Foreskin fibroblast (primary cell): ENCODE measurements at places on chromosomes 4 and X.

DNA sequence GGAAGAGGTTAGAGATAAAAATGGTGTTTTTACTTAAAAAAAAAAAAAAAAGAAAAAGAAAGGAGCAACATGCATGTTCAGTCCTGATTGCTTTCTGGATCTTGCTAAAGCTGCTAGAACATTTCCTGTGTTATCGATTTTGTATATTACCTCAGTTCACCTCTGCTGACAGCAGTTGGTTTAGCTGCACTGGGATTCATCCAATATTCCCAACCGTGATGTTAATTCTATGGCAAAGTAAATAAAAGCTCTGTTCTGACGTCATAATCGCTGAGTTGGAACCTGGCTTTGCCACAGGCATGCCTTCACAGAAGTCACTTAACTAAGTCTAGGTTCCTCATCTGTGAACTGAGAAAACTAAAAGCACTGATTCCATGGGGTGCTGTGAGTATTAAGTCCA is 90.7 kb upstream of the SORBS2 start:
- no peak for DNase-seq

- no peak for DNase-seq
These were observed 36.9 kb upstream of the ADGRA3 start for GRCh38 chr4:22552812-22553211.

- DNase-seq: peak; percentile 82
These were observed 578 bp downstream of the DCUN1D4 start for GRCh38 chr4:51843309-51844152.

GRCh38 chr4:174275101-174275500 is 8.4 kb downstream of the FBXO8 start:
- no peak for DNase-seq

DNA sequence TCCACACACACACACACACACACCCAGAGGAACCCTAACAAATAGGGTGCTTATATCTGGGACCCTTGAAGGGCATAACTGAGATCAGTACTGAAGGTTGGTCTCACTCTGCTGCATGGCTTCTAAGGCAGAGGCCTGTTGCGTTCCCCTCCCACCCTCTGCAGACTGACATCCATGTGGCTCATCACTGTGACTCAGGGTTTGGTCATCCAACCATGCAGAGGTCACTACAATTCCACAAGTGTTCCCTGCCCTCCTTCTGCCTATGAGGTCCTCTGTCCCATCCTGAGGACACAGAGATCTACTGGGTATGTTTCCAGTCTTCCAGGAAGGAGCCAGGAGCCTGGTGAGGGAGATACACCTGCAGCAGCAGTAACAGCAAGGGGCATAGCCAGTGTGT is 55.8 kb downstream of the XAGE2 start:
- DNase-seq: peak; percentile 83

DNA sequence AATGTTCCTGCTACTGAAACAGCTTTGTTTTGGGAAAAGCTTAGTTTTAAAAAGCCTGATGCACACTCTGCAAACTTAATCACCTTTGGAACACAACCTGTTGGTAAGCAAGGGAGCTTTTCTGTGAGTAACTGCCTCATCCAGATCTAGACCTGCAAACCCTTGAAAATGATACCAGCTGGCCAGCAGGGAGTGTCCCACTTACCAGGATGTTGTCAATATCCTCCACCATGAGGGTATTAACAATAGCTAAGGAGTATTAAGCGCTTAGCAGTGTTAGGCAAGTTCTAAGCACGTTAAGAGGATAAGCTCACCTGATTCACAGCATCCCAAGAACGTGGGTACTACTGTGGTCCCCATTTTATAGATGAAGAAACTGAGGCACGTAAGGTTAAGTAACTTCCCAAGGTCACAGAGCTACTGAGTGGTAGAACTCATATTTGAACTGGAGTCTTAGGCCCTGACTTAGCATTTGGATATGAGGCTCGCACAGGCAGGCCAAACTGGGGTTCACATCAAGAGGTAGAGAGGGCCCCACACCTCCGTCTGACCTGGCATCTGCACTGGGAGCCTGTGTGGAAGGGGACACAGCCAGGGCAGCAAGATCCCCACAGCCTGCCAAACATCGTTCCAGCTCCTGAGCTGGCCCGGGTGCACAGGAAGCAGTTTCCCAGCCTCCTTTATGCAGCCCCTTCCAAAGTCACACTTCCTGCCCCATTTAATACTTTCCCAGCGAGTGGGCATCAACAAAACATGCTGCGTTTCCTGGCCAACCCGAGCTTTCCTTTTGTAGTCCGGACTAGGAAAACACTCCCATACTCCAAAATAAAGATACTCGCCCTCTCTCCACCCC is 32.7 kb downstream of the IRF2 start:
- peak; percentile 44 for DNase-seq

- peak; percentile 47 for DNase-seq
These were observed 54.5 kb downstream of the LDB2 start for GRCh38 chr4:16843831-16844508.

- no peak for DNase-seq
These were observed 18.4 kb upstream of the ARMCX5 start for GRCh38 chrX:102580891-102581290.

DNA sequence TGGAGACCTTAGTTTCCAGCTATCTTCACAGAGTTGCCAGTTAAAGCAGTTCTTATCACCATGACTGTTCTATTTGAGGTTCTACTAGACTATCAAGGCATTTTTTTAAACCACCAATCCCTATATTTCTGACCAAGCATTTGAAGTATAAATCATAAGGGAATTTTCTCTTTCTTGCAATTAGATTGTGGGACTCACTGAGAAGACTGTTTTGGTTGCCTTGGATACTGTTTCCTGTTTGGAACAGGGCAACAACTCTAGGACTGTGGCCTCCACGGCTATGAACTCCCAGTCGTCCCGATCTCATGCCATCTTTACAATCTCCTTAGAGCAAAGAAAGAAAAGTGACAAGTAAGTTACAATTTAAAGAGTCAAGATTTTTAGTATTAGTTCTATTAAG is 11.8 kb downstream of the KIF4A start:
- no peak for DNase-seq

DNA sequence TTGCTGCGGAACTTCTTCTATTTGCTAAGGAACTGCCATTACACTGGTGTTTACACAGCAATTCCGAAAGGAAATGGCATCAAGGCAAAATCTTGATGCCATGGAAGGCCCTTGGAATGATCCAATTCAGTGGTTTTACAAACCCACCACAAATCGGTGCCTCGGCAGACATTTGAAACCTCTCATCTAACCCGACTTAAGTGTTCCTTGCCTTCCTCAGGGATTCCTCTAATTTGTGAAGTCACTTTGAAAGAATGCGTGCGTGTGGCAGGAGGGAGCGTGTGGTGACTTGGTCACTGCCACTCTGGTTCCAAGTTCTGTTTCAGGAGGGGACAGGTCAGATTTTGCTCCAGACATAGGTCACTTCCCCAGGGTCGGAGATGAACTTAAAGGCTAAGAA is 4.8 kb downstream of the NOP14 start:
- no peak for DNase-seq

DNA sequence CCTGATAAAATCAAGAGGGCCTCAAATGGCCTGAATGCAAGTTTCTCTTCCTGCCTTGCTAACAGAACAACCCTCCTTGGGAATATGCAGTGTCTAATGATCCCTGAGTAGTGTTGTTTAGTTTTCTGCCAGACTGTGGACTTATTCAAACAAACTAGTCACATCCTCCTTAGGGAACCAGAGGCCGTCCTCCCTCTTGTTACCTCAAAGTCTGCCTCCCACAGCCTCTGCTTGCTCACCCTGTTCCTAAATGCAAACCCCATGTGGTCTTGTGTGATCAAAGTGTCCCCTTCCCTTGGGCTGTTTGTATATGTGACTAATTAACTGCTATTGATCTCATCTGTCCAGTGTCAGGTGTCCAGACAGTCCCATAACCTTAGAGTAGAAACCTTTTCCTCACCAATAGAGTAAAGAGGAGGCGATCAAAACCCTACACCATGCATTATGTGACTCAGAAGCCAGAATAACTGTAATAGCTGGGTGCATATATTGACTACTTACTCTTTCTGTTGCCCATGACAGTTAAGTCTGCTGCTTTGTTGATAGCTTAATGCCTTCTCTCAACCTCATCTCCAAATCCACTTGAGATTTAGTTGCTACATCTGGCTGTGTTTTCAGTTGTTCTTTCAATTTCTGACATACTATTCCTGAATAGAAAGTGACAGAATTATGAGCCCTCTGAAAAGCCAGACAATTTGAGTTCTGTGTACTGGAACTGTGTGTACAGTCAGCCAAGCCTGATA is 473.0 kb upstream of the NWD2 start:
- DNase-seq: no peak

DNA sequence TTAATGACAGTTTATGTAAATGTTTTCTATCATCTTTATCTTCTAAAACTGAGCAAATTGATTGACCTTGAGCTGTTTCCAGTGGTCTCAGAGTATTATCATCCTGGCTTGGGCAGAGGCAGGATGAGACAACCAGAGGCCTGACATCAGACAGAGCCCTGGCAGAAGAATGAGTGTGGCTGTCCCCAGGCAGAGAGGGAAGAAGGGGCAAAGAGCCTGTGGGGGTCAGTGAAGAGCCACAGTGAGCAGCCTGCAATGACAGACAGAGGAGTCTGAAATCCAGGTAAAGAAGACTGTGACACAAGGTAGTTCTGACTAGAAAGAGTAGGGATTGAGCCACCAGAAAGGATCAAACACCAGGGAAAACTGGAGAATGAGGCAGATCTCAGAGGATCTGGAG is 182.4 kb upstream of the ARSJ start:
- no peak for DNase-seq

GRCh38 chrX:41033299-41033698 is 51.9 kb upstream of the USP9X start:
- DNase-seq: no peak

DNA sequence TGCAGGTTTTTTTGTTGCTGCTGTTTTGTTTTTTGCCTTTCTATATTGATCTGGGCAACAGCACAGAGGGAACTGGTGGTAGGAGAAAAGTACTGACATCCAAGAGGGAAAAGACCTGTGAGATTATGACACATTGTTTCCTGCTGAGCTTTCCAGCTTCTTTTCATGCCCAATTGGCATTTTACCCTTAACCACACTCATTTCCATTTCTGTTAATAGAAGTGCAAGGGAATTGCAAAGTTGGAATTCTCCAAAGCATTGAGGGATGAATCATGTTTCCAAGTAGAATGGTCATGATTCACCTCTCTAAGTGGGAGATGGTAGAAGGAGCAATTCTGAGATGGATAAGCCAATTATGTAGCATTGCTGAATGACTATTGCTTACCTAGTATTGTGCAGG is 161.5 kb downstream of the PPARGC1A start:
- peak; percentile 70 for DNase-seq

DNA sequence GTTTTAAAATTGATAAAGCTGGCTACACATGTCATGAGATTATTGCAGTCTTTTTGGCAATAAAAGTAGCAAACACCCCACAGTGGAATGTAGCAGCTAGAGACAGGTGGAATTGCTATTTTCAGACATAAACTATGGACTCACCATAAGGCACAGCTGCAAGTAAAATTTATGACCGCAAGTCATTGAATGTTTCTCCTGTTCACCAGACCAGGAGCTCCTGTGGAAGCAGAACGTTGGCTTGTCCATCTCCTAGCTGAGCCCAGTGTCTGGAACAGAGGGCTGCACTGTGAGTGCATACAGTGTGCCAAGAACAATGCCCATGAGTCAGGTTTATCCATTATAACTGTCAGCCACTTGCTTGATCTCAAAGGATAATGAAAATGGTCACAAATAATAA is 538.2 kb downstream of the INPP4B start:
- no peak for DNase-seq

DNA sequence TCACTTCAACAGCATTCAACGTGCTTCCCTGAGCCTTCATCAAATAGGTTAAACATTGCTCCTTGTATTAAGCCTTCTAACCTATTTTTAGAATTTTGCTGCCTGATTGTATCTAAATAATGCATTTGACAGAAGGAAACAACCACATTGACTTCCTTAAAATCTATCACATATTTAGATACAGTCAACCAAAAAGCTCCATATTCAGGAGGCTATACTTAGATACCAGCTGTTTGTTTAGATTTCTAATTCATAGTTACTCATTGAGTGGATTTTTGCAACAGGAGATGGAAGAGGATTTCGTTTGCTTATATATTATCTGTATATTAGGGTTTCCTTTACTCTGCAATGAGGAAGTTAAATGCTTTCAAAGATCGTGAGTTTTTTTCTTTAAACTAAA is 241.1 kb upstream of the PPP1R2C start:
- no peak for DNase-seq

DNA sequence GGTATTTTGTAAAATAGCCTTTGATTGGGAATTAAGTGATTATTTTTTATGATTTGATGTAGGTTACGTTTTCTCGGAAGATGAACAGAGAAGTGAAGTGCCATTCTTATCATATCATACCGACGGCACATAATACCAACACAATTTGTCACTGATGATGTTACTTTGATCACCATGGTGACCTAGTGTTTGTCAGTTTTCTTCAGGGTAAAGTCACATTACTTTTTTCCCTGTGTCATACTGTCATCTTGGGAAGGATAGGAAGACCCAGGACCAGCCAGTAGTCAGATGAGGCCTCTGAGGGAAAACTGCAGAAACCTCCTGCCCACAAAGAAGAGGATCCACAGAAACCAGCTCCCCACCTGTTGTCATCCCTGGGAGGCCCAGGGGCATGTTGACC is 1.3 kb upstream of the MAGEC1 start:
- no peak for DNase-seq

DNA sequence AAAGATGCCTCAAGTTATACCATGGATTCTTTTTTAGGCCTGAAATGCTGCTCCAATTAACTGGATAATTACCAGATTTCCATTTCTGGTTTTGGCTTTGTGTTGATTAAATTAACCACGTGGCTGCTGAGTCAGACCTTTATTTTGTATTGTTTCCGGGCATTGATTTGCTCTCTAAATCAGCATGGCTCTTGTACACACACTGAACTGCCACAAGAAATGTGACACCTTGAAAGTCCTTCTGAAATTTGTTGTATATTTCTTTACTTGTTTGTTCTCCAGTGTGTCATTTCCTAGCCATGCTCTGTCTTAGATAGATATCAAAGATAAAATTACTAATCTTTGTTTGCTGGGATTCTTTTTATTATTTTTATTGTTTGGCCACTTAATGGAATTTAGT is 11.7 kb downstream of the MTTP start:
- no peak for DNase-seq
